Activated CD4-positive, alpha-beta T cell treated with anti-CD3 and anti-CD28 coated beads for 24 hours (primary cell): ENCODE measurements at places on chromosomes 2 and 18.

GRCh38 chr2:33509908-33510585, 33.6 kb downstream of the RASGRP3 start:
- no peak for DNase-seq

- DNase-seq: no peak
These were observed 324.3 kb upstream of the PKDCC start for GRCh38 chr2:41723526-41723925.

DNA sequence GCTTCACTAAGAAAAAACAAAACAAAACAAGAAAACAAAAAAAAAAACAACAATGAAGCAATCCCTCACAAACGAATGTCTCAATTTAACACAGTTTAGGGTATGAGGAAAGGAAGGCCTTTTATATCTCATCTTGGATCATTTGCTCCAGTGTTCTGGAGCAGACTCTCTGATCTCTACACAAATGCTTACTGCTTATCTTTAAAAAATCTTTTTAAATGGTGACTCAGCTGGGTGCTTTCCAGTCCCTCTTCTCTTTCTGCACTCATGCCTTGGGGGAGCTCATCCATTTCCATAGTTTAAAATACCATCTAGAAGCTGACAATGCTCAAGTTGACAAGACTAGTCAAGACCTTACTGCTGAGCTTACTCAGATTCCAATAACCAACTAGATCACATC, 56.2 kb downstream of the ETAA1 start:
- no peak for DNase-seq

DNA sequence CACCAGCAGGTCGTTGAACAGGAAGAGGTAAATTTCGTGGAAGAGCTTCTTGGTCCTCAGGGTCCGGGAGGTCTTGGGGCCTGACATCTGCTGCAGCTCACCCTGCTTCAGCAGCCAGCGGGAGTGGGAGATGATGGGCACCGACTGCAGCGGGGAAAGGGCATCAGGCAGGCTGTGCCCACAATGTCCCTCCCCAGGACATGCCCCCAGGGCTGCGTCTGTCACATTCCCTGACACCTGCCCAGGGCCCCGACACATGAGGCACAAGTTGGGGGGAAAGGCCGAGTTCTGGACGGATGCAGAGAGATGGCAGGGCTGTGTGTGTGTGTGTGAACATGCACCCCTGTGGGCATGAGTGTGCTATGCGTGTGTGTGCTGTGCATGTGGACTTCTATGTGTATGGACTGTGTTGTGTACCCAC, 13.9 kb downstream of the SNORC start:
- no peak for DNase-seq

DNA sequence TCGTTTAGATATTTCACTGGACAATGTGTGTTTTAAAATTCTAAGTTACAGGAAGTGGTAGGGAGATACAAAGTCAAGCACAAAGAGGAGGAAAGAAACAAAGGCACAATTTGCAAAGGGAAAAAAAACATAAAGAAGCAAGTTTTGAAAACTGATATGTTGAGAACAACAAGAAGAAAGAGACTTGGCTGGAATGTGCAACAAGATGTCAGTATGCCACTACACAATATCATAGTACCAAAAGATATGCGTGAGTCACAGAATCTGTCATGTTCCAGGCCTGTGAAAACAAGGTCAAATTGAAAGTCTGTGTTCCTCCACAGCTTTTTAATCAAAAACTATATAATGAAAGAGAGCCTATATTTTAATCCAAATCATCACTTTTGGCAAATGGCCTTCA, 12.0 kb downstream of the EXOC6B start:
- no peak for DNase-seq

GRCh38 chr2:95272781-95273180, 1.5 kb upstream of the PROM2 start:
- no peak for DNase-seq

DNA sequence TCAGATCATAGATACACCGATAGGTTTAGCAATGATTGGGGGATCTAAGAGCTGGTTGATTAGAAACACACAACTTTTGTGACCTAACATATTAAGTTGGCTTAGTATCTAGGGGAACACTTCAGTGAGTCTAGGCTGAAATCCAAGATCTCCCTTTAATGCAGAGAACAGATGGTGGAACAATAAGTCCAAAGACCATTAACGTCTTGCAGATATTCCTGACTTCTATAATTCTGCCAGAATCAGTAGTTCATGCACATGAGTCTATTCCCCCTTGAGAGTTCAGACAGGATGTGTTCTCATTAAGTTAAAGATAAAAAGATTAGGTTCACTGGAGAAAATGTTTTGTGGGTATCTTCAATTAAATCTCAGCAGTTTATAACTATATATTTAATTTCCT, 506.5 kb downstream of the TSN start:
- no peak for DNase-seq

DNA sequence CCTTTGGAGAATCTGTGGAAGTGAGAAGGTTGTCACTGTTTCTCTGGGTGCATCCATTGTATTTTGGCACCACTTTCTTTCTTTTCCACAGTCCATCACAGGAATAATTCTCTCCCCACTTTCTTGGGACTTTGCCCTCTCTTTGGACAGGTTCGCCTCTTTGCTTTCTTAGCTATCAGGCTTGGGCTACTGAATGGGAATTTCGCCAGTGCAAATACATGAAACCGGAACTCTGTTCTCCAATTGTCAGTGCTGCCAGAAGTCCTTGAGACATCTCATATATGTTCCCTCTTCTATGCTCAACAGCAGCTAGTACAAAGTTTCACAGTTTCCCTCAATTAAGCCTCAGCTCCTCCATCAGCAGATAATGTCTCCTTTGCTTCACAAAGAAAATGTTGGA, 76.2 kb downstream of the NABP1 start:
- DNase-seq: no peak

DNA sequence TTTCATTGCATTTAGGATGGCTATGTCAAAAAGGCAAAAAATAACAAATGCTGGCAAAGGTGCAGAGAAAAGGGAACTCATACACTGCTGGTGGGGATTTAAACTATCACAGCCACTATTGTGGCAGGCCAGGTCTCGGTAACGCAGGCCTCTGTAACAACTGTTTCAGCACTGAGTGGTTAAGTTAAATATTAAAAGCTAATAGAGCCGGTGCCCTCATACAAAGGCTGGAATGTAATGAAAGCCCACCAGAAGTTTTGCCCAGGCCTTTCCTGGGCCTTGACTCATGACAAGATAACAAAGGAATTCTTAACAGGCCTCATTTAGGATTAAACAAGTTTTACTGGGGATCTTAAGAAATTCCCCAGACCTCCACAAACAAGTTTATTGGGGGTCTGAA, 10.7 kb downstream of the MERTK start:
- DNase-seq: no peak

DNA sequence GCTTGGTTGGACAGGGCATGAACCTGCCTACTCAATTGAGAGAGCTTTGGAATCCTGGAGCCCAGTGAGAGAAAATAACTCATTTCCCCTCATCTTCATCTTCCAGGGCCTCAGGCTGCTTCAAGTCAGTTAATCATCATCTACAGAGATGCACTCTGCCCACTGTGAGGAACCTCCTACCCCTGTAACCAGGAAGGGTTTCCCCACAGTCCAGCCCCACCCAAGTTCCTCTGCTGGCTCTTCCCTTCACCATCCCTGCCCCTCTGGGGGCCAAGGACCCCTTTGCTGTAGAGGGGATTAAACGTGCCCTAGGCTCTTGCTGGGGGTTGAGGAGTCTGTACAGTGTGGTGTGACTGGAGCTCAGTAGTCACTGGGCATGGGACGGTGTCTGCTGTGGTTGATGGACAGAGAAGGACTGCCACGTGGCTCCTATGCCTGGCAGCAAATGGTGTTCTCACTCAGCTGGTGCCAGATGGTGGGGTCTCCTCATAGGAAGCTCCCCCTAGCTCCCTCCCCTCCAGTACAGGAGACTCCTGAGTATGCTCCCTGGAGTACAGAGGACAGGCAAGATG, 29.5 kb upstream of the LGALSL start:
- DNase-seq: no peak

DNA sequence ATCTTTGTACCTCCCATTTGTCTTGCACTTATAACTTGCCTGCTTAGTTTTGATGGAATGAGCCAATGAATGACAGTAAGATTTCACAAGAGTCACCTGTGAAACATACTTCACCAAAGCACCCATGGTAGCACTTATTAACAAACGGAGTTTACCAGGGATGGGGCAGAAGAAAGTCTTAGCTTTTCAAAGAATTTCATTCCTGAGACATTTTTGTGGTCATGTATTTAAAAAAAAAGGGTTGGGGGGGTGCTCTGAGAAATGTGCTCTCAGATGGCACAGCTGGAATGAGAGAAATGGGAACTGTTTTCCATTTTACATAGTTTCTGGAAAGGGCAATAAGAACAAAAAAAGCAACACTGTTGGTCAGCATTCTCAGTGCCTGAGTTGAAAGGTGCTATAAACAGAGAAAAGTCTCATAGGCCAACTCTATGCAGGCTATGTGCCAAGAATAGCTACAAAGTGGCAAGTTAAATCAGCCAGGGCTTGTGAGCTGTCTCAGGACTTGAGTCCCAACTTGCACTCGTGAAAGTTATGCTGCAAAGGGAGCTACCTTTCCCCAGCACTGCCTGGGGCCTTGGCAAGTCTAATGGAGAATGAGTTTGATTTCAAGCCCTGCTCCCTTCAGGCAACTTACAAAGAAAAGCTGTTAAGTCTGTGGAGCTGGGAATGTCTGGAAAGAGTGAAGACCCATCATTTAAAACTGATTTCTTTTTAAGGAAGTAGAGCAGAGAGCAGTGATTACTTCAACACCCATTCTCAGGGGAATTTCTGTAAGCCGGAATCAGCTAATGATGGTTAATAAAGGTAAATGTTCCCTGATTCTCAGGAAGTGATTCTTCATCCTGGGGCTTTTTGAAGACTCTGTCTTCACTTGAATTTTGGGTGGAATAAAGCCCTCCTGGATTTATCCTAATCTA, 170.6 kb downstream of the SLC8A1 start:
- DNase-seq: no peak

DNA sequence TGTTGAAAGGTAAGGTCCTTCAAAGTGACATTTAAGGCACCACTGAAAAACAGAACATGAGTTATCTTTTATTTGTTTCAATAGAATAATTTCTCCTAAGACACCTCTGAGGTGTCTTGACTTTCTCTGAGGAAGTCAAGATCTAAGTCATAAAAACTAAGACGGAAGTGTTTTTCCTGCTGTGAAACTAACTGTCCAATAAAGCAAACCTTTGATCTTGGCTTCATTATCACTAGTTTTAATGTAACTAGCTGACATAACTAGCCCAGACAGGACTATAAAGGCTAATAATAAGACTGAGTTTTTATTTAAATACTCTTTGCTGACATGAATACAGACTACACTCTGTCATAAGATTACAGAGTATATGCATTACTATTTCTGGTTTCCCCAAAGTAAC, 36.6 kb downstream of the INO80D start:
- no peak for DNase-seq

DNA sequence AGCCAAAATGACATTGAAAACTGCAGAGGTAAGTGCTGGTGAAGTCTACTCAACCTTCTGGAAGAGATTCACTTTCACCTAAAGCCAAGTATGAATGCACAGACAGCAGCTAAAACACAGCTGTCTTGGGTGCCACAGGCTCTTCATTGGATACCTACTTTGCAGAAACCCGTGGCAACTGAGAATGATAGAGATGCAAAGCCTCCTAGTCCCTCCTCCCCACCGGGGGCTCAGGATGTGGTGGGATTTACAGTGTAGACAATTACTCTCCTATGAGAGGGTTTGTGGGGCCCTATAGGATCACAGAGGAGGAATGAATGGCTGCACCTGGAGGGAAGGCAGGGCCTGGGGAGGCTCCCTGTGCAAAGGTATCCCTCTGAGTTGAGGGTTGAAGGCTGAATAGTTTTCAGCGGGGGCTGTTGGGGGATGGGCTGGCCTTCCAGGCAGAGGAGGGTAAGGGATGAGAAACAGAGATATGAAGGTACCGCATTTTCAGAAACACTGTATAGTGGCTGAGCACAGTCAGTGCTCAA, 131.6 kb downstream of the RNF144A start:
- DNase-seq: no peak

GRCh38 chr2:240287496-240288086, 147.1 kb upstream of the OTOS start:
- DNase-seq: no peak

DNA sequence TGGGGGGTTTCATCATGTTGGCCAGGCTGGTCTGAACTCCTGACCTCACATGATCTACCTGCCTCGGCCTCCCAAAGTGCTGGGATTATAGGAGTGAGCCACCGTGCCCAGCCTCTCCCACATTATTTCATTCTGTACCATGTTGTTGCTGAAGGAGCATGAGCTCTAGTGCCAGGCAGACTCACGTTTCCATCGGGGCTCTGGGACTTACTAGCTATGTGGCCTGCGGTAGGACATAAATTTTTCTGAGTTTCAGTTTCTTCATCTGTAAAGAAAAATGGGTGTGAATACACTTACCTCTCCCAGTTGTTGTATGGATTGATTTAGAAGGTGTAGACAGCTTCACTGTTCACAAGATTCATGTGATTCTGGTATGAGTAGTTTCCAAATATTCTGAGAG, 30.8 kb upstream of the CCL20 start:
- no peak for DNase-seq

GRCh38 chr2:228067309-228067708, 114.2 kb downstream of the SPHKAP start:
- no peak for DNase-seq

DNA sequence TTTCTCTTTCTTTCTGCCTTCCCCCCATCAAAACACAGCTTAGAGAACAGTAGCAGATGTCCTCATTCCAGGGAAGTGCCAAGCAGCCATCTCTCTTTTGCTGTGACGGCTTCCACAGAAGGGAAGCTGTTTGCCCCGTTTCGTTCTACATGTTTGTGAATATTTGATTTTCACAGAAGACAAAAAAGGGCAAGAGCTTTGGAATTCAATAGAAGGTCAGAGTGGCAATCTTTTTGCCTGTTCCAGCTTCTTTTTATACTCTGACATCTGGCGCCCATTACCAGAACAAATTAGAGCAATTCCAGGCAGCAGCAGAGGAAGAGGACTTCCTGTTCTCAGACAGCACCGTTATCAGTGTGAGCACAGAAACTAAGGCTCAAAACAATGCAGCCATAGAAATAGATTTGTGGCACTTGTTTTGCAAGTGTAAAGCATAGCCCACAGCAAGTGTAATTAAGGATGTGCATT, 79.0 kb upstream of the CDH19 start:
- DNase-seq: no peak

- DNase-seq: no peak
These were observed 478.4 kb upstream of the HS6ST1 start for GRCh38 chr2:128797092-128797491.

GRCh38 chr18:3610813-3611212, 160.8 kb downstream of the TGIF1 start:
- no peak for DNase-seq

GRCh38 chr2:73101626-73102256, 11.0 kb downstream of the RAB11FIP5 start:
- no peak for DNase-seq

GRCh38 chr18:55515941-55516710, 71.9 kb downstream of the TCF4 start:
- DNase-seq: no peak

- DNase-seq: no peak
These were observed 16.5 kb upstream of the ACSL3 start for GRCh38 chr2:222844323-222844722.
